Chondrocyte (in vitro differentiated cells): ENCODE measurements at places on chromosomes 7 and 10. TPM values are rescaled to one million over a fixed set of nuclear protein-coding genes. Genes with fewer than 3 reads are reported as not detected.

CALML3 gene
- not detected in 3 replicates for total RNA-seq

ABCB1 gene
- total RNA-seq, result not detected in 3 replicates

CPA2 gene
- total RNA-seq, result not detected in 3 replicates

EFCAB10 gene
- total RNA-seq, result not detected in 3 replicates

MEST gene
- total RNA-seq, result 43.2 to 62.1 TPM (median 58.1 TPM) in 3 replicates

ARHGAP19 gene
- total RNA-seq, result 2.5 to 3.3 TPM (median 2.6 TPM) in 3 replicates
